ENCODE measurements at places on chromosomes 13 and 19. TPM values are rescaled to one million over a fixed set of nuclear protein-coding genes. Genes with fewer than 3 reads are reported as not detected.

PDE4C gene
- total RNA-seq: not detected

TDRD12 gene
- total RNA-seq: 0.17 TPM

SELENOV gene
- not detected for total RNA-seq

CLEC4G gene
- 0.76 TPM for total RNA-seq

NCAN gene
- not detected for total RNA-seq

SERPINE3 gene
- not detected for total RNA-seq

PTPRS gene
- 60.3 TPM for total RNA-seq

MCF2L gene
- total RNA-seq: 11.5 TPM

FXYD1 gene
- not detected for total RNA-seq

CCDC169 gene
- 0.43 TPM for total RNA-seq

DLL3 gene
- total RNA-seq: 0.09 TPM

TUBA3C gene
- not detected for total RNA-seq
